ENCODE measurements at places on chromosomes 11 and 22.

GRCh38 chr11:68735125-68735524 lies 16.2 kb downstream of the TESMIN start:
- no peak for DNase-seq

GRCh38 chr11:93908689-93909088 lies 58.3 kb upstream of the VSTM5 start:
- DNase-seq: peak; percentile 16

DNA sequence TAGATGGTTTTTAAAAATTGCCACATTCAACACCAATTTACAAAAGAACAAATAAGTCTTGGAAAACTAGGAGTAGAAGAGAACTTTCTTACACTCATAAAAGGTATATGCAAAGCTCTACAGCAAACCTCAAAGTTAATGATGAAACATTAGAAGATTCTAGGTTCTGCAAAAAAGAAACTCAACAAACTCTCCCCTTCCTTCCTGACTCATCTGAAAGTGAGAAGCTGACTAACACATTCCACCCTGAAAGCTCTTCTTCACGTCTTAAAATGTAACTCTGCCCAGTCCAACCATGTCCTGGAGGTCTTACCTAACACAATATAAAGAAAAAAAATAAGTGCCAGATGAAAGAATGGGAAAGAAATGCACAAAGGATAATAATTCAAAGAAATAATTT lies 218.9 kb upstream of the ISX start:
- DNase-seq: no peak

DNA sequence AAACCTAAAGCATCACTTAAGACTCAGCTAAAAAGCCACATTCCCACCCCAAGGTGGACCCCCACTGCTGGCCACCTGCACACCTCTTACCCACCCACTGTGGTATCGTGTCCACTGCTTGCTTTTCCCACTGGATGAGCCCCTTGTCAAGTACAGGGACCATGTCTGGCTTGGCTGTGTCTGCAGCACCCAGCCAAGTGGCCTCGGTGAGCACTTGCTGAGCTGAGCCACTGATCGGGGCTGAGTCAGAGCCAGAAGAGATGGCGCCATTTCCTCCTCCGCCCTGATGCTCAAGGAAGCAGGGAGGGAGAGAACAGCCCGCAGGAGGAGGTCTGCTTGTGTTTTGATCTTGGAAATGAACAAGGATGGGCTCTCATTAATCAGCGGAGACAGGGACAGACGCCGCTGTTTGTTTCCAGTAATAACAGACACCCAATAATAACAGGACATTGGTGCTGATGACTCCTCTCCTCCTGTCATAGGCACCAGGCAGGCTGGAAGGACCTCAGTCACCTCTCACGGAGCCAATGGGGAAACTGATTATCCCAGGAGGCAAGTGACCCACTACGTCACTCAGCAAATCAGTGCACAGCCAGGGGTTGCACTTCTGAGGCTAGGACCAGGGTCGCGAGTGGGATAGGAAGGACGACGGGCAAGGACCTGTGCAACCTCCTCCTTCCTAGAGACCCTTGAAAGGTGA lies 85.2 kb upstream of the RTL6 start:
- DNase-seq: no peak

DNA sequence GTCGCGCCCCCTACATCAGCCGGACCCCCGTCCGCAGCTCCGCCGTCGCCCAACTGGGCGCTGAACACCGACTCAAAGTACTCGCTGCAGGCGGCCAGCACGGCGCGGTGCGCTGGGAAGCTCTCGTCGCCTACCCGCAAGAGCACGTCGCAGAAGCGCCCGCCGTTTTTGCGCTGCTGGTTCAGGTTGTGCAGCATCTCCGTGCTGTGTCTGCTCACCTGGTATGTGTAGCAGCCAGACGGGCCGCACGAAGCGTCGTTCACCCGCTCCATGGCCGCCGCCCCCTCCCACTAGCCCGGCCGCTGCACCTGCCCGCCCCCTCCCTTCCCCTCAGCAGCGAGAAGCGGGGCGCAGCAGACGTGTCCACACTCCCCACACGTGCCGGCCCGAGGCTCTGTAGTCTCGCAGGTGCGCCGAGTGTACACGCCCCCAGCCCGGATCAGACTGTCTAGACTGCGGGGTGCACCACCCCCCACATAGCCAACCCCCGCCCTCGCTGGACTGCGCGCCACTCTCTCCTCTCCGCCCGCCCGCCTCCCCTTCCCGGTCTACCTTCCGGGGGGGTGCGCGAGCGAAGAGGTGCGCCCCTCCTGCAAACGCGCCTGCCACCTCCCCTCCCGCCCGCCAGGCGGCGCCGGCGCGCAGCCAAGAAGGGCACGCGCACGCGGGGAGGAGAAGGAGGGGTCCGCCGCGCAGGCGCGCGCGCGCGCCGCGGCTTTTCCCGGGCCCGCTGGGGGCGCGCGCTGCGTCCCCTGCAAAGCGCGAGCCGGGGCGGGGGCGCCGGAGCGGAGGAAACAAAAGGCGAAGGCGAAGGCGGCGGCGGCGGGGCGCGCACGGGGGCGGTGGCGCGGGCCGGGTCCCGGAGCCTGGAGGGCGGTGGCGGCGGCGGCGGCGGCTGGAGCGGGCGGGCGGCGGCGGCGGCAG lies 553 bp downstream of the PATZ1 start:
- DNase-seq: peak; percentile 40

GRCh38 chr11:95443386-95443785 lies 212.4 kb upstream of the SESN3 start:
- no peak for DNase-seq

DNA sequence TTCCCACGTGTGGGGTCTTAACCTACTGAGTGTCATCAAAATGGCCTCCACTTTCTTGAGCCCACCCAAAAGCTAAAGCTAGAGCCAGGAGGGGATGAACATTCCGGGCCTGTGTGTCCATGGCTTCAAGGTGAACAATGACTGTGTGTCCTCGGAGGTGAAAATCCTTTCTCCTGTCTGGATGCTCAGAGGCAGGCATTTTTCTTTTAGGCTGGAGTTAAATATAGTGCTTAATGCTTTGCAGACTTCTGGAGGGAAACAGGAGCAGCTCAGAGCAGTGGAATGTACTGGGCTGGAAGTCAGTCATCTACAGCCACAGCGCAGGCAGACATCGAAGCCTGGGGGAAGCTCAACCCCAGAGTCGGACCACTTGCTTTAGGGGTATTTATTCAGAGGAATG lies 68.6 kb upstream of the TMEM45B start:
- DNase-seq: no peak

DNA sequence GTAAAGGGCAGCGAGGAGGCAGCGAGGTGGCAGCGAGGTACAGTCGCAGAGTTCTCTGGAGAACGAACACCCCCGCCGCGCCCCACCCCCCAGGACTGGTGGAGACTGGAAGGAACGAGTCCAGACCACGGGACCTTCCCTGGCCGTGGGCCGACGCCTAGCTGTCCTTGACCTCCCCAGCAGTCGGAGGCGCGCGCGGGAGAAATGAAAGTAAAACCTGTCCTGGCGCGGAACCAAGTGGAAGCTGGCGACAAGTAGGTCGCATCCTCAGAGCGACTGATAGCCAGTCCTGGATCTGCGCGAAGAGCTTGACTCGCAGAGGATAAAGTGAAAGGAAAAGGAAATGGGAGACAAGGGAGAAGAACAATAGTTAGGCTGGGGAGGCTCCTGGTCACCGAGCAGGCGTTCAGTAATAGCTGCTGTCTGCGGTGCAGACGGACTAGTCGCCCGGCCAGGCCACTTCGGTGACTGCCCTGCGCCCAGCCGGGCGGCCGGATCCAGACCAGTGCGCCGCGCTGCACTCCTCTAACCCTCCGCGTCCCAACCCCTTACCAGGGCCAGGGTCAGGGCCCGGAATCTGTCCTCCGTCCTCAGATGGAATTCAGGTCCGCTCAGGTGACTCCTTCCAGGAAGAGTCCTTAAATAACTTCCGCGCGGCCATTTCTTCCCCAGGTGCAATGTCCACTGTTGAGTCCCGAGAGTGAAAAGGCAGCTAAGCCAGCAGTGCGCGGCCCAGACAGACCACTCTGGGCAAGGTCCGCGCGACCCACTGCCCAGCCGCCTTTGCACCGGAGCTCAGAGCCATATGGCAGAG lies 1.9 kb upstream of the ADM start:
- DNase-seq: no peak

DNA sequence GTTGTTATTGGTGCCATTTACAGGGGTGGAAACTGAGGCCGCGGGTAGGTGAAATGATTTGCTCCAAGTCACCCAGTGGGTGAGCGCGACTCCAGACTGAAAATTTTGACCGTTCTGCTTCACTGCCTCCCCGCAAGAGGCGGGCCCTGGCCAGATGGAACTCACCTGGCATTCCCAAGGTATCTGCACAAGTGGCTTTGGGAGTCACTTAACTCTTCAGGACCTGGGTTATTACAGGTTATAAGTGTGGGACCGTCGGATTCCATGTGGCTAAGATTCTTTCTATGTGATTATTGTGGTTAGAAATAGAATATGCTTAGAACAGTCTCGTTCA lies 598 bp downstream of the CABIN1 start:
- no peak for DNase-seq

GRCh38 chr11:22828373-22828772 lies 1.2 kb downstream of the SVIP start:
- no peak for DNase-seq

DNA sequence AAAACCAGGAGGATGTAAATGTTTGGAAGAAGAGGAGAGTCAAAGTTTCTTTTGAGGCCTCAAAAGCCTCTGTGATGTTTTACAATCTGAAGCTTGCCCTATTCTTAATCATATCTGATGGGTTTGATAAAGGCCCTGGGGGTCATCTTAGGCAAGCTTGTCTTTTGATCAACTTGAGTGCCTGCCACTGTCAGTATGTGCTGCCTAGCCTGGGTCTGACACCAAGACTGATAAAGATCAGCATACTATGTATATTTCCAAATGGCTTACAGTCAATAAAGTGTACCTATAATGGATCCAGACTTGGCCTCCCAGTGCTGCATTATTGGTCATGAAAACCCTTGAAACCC lies 12.7 kb downstream of the EHF start:
- DNase-seq: no peak

DNA sequence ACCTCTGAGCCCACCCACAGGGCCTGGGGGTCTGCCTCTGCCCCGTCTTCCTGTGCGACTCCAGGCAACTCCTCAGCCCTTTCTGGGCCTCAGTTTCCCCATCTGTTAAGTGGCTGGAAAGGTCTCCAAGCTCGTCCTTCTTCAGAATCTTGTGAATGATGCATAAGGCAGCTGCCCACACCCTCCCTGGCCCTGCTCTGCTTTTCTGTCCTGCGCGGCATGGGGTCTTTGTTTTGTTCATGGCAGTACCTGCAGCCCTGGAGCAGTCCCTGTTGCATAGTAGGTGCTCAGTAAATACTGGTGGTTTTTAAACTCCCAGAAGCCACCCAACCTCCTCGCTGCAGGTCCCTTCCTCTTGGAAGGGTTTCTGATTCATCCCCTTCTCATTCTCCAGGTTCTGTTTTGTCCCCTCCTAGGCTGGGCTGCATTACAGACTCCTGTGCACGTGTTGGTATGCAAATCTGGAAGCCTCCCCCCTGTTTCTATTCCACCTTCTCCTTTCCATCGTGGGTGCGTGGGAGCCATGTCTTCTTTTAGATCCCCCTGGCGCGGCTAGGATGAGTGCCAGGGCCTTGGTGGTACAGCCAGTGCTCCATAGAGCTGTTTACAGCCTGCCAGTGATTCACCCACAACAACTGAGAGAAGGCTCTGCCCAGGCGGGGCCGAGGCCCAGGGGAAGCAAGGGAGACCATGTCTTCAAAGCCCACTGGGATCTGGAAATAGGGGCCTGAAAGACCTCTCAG lies 19.3 kb upstream of the SYT7 start:
- DNase-seq: no peak

DNA sequence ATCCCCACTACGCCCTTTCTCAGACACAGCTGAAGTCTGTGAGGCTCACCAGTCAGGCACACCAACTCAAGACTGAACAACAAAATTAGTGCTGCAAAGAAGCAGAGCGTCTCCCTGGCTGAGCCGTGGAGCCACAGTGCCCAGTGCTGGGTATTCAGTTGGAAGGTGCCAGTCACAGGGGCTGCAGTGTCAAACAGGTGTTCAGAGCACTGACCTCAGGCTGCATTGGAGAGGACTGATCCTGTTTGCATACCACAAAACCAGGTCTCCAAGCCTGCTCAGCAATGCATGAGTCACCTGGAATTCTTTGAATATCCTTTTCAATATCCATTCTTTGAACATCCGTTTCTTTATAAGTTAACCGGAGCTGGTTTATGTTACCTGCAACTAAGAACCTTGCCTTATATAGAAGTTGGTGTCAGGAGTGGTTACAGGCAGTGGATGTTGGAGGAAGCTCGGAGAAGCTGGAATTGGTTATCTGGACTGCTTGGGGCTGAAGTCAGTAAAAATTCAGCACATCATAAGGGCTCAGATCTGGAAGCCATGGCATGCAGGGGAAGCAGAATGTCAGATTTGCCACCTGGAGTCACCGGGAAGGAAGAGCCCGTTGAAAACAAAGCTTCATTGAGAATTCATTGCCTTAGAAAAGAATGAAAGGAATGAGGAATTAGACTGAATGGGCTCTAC lies 30.3 kb downstream of the PDGFB start:
- no peak for DNase-seq

GRCh38 chr22:20080776-20081654 lies 974 bp downstream of the DGCR8 start:
- DNase-seq: no peak

- DNase-seq: no peak
Measured at GRCh38 chr11:22157531-22157930, 35.4 kb upstream of the ANO5 start.

DNA sequence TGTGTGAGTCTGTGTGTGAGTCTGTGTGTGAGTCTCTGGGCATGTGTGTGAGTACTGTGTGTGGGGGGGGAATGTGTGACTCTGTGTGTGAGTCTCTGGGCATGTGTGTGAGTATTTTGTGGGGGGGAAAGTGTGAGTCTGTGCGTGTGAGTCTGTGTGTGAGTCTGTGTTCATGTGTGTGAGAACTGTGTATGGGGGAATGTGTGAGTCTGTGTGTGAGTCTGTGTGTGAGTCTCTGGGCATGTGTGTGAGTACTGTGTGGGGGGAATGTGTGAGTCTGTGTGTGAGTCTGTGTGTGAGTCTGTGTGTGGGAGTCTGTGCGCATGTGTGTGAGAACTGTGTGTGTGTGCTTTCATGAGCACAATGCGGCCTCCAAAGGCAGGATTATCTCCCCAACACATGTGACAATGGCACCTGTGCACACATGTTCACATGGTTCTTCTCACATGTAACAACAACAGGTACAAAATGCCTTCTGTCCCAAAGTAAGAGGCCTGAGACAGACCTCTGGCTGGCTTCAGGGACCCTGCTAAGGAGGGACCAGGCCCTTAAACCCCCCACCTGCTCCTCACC lies 1.6 kb downstream of the CD5 start:
- DNase-seq: no peak
